ENCODE measurements at places on chromosomes 2 and 18.

- no peak for DNase-seq
These were observed 93.7 kb downstream of the MIB1 start for GRCh38 chr18:21834299-21834660.

DNA sequence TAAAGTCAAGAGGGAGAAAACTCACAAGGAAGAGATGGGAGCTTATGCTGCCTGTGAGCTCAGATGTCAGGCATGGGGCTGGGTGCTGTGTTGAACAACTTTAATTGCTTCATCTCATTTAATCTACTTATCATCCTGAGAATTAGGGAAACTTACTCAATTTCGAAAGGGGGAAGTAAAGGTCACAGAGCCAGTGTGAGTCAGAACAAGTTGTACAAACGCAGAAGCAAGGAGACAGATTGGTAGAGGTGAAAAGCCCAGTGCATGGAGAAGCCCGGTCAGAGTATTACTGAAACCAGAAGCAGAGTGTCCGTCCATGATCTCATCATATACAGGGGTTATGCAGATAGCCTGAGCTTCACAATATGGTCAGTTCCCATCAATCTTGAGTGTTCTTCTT lies 281.1 kb upstream of the POU3F3 start:
- no peak for DNase-seq

GRCh38 chr2:55840460-55840859 lies 83.1 kb downstream of the EFEMP1 start:
- no peak for DNase-seq

GRCh38 chr18:33682436-33682835 lies 104.4 kb downstream of the ASXL3 start:
- no peak for DNase-seq

GRCh38 chr2:46171996-46172546 lies 125.1 kb upstream of the EPAS1 start:
- no peak for DNase-seq

DNA sequence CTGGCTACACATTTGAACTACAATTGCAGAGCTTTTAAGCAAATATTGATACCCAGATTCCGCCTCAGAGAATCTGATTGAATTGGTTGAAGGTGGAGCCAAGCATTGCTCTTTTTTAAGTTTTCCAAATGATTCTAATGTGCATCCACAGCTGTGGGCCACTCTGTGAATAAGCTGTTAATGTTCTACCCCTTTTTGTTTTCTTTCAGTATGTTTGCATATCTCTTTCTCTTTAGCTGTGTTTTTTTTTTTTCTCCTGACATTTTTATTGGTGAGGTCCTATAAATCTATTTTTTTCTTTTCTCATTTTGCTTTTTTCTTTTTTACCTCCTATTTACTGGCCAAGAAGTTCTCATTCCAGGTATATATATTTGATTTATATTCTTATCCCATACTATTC lies 6.5 kb downstream of the SCN3A start:
- no peak for DNase-seq

DNA sequence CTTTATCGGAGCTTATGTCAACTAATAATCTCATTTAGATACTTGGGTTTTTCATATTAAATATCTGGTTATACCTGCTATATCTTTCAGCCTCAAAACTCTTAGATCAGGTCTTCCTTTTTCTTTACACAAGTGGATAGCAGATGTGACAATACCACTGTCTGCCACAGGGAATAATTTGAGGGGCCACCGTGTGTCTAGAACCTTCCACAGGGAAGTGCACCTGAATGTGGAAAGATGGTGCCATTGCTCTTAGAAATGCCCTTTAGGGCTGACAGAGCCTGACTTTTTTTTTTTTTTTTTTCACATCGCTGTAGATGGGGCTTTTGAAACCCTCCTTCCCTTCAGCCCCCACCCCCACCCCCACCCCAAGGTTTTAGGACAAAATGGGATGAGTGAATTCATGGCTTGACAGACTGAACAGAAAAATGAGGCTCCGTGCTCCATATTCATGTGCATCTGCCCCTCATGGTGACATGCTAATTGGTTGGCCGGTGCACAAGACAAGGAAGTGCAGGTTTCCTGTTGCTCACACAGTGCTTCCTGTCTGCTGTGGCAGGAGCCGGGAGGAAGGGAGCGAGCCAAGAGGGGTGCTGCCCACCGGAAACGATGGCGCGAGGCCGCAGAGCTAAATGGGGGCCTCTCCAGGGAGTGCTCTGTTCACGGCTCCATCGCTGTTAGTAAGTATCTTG lies 246.0 kb downstream of the LDLRAD4 start:
- DNase-seq: peak; percentile 44
